ENCODE measurements at places on chromosomes 6 and 20. TPM values are rescaled to one million over a fixed set of nuclear protein-coding genes. Genes with fewer than 3 reads are reported as not detected.

- no peak for DNase-seq
Measured at GRCh38 chr6:155272353-155273232, 8.8 kb downstream of the CLDN20 start.

SLC16A10 gene
- 12.1 TPM for total RNA-seq

DNA sequence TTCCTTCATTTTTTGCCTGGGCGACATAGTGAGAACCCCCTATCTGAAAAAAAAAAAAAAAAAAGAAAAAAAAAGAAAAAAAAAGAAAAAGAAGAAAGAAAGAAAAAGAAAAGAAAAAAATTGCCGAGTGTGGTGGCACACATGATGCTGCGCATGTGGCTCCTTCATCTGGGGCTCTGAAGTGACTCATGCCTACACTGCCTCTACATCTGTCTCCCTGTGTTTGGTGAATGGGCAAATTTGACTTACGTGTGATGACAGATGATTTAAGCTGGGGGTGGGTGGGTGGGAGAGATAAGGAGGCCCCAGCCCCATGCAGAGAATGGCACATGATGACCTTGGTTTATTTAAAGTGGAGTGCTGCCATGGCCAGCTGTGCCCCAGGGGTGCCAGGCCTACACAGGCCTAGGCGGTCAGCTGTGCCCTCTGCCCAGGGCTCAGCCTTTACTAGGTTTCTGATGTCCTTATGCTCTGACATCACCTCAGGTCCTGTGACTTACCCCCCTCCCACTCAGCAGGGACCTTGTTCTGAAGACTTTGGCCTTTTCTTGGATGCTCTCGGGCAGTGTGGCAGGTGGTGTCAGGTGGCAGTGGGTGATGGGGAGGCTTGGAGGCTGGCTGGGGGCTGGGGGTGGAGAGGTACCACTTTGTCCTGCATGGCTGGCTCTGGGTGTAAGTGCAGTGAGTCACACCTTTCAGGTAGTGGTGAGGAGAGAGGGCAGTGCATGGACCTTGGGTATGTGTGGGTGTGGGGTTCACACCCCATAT lies 41.1 kb downstream of the VEGFA start:
- no peak for DNase-seq

- DNase-seq: no peak
Measured at GRCh38 chr6:38460186-38460585, 179.5 kb downstream of the BTBD9 start.

GRCh38 chr20:53133125-53133524 lies 161.0 kb downstream of the TSHZ2 start:
- no peak for DNase-seq

DNA sequence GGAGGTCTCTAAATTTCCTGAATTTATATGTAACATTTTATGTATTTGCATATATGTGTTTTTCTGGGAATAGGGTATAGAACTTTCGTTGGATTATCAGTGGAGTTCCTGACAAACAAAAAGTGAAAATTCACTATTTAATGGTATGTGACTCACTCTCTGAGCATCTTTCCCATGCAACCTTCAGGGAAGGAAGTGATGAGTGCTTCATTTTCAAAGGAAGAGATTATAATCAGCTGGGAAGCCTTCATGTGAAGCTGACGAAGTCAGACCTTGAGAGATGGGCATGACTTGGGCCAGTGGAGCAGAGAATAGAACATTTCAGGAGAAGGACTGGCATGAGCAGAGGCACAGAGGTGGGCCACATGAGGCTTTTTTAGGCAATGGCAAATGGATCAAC lies 72.7 kb downstream of the FAXC start:
- DNase-seq: no peak

DNA sequence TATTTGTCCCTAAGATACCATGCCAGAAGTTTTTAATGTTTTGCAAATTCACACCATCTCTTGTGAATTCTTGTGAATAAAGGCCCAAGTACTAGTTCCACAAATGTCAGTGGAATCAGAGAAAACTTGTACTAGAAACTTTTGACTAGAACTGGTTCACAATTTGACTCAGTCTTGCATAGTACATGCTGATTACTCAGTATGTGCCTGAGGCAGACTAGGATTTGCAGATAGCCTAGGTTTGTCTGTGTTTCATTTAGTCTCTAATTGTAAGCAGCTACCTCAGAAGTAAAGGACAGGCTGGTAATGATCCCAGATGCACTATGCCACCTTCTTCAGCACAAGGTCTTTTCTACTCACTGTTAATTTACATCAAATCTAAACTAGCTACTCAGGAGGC lies 34.2 kb upstream of the GSTA4 start:
- no peak for DNase-seq

All from cerebellum (tissue), 4 donors.